ENCODE measurements at places on chromosomes 1 and 21.

- DNase-seq = no peak
Observed at GRCh38 chr1:17472814-17473213, 33.3 kb upstream of the RCC2 start.

GRCh38 chr21:42132183-42132582 is 61.1 kb downstream of the UMODL1 start:
- DNase-seq = no peak

- no peak for DNase-seq
Observed at GRCh38 chr1:207045453-207045852, 5.6 kb downstream of the YOD1 start.

DNA sequence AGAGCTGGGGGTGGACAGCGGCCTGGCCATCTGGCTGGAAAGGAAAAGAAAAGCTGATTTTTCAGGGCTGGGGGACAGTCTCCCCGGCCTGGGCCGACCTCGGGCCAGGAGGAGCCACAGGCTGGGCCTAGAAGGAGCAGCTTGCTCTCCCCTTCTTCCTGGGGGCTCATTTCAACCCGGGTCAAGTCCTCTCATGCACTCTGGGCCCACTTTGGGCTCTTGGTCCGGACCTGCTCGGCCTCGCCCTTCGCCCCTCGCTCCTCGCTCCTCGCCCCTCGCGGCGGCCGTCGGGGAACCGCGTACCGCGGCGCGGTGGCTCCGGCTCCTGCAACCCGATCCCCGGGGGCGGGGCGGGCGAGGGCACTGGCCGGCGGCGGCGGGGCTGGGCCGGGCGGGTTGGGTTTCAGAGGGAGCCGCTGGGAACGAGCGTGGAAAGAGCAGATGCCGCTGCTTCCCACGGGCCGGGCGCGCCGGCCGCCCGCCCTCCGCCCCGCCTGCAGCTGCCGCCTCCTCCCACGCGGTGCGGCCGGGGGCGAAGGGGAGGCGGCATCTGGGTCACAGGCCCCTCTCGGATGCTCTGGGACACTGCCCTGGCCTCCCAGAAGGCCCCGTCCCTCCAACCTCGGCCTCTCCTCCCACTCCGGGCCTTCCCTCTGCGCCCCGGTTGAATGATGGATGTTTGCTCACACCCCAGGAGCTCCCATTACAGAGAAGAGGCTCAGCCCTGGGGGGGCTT is 6.6 kb downstream of the HEYL start:
- no peak for DNase-seq

GRCh38 chr1:2856676-2857375 is 55.3 kb upstream of the TTC34 start:
- no peak for DNase-seq

DNA sequence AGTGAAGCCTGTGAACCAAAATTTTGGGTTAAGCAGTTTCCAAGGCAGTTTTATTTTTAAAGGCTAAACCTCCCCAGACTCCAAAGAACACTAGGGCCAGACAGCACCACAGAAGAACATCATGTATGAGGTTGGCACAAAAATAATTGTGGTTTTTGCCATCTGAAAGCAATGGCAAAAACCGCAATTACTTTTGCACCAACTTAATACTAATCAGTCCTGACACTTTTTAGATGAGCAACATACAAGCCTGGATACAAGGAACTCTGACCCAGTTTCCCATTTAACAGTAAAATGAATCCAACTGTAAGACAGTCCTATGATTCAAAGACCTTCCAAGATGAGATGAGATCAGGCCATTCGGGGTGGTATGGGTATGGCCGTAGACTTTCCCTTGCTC is 46.8 kb downstream of the CNIH3 start:
- no peak for DNase-seq

DNA sequence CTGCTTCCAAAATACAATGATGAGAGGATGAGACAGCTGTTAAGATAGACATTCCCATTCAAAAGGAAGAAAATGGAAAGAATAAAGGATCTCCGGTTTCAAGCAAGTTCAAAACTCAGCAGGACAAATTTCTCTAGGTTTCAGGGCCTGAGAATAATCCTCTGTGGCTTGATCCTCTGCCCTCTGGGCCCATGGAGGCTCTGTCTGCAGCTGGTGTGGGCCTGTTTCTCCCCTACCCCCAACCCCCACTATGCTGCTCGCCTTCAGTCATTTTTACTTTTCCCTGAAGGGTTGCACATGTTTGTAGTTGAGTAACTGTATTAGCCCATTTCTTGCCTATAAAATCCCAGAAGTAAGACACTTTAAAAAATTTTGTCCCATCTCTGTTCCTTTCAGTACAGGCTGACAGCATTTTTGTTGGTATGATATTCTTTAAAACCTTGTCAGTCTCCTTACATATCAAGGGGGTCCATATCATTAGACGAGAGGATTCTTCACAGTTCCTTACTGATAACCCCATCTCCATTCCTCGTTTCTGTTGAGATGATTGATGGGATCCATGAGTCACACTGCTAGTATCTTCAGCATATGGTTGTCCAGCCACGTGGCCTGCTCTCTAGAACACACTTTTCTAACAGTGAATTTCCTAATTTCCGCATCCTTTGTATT is 10.5 kb downstream of the ZMYM4 start:
- DNase-seq = no peak

DNA sequence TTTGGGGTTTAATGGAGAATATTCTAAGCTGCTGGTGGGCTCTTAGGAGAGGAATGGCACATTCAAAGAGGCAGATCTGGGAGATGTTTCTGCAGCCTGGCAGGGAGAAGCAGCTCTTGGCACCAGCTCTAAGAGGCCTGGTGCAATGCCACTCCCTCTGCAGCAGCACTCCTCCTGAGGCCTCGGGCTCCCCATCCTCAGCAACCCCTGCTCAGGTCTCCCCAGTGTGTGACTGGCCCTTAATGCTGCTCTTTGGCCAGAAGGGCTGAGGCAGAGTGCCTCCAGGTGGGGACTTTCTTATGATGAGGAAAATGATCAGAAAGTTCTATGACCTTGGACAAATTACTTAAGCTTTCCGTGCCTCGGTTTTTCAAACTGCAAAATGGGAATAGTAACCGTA is 55.5 kb downstream of the MAB21L3 start:
- no peak for DNase-seq

GRCh38 chr1:165960136-165960535 is 132.7 kb downstream of the UCK2 start:
- no peak for DNase-seq

DNA sequence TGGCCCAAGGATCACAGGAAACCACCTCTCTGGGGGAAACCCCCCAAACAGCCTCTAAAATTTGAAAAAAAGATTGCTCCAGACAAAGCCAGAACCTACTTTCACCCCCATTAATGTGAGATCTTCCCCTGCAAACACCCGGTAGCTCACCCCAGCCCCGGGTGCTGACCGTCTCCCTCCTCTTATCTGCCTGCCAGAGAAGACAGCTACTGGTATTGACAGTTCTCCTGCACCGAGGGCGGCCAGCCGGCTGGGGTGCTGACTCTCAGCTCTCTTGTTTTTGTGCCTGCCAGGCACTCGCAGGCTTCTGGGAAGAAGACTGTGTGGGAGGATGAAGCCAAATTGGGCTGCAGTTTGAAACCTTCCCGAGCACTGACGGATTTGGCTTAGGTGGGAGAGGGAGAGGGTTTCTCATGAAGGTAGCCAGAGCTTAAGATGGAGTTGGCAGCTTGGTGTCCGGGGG is 48.2 kb downstream of the RASSF5 start:
- no peak for DNase-seq

DNA sequence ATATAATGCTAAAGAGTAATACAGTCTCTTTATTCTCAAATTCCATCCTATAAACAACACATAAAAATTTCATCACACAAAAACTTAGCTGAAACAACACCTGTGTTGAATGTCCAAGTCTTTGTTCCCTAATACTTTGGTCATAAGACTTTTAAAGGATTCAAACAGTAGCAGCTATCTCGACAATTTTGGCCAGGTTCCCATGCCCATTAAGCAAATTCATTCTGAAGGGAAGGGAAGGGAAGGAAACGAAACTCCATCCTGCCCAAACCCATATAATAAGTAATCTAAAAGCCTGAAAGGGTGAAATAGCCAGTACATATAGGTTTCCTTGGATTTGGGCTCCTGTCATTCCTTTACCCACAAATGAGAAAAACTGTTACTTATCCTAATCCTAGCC is 7.5 kb downstream of the IVNS1ABP start:
- no peak for DNase-seq

DNA sequence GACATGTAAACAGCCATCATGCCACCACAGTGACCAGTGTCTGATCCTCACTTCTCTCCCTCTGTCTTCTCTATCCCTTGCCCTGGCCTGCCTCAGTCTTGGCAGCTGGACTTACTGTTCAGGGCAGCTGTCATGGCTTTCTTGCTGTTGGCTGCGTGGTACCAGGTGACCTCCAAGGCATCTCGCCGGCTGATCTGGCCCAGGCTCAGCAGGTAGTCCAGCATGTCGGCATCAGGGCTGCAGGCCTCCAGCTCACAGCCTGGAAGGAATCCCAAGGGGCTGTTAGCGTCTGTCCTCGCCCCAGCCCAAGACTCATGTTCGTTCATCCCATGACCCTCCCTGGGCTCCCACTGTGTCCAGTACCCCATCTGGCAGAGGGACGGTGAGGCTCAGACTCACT is 3.6 kb downstream of the FAM151A start:
- no peak for DNase-seq

- no peak for DNase-seq
Observed at GRCh38 chr1:181295217-181295616, 188.1 kb upstream of the CACNA1E start.

GRCh38 chr1:43849670-43850069 is 83.9 kb upstream of the ARTN start:
- DNase-seq = no peak

- no peak for DNase-seq
Observed at GRCh38 chr1:112929979-112930378, 26.0 kb downstream of the SLC16A1 start.

DNA sequence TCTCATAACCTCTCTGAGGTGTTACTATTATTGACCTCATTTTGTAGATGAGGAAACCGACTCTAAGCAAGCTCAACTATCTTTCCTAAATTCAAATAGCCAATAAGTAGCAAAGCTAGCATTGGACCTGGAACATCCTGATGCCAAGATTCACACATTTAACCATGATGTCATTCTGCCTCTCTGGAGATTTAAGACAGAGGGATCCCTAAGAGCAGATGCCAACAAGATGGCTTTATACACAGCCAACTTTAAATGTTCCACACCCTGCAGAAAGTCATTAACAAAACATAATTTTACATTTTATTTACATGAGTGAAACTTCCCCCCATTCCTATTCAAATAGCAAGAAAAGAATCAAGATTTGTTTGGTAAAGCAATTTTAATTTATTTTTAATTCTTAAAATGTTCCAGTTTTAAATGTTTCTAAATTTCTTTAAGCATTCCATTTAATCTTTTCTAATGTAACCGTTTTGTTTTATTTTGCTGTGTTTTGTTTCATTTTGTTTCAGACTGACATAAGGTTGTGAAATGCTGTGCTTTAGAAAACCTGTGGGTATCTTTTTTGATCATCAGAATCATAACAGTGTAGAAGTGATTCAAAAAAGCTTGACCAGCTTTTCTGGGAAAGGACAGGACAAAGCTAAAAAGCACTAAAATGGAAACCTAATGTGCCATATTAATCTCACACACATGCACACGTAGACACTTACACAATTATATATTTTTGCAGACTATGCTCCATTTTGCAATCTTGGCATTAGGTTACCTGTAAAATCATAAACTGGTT is 7.6 kb upstream of the VAV3 start:
- no peak for DNase-seq

DNA sequence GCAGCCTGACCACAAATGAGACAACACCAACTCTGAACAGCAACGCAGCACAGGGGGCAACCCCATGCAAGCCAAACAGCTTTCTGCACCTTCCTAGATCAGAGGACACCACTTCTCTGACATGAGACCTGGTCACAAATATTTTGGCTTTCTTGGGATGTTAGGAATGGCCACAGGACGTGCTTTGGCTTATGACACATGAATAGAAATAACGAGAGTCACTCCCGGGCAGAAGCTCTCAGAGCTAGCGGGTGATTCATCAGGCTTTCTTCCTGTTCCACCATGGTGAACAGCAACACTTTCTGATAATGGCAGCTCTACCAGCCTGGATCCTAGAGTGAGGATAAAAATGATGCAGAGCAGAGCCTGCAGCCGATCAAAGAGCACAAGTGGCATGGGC is 39.4 kb downstream of the PAFAH2 start:
- DNase-seq = no peak

DNA sequence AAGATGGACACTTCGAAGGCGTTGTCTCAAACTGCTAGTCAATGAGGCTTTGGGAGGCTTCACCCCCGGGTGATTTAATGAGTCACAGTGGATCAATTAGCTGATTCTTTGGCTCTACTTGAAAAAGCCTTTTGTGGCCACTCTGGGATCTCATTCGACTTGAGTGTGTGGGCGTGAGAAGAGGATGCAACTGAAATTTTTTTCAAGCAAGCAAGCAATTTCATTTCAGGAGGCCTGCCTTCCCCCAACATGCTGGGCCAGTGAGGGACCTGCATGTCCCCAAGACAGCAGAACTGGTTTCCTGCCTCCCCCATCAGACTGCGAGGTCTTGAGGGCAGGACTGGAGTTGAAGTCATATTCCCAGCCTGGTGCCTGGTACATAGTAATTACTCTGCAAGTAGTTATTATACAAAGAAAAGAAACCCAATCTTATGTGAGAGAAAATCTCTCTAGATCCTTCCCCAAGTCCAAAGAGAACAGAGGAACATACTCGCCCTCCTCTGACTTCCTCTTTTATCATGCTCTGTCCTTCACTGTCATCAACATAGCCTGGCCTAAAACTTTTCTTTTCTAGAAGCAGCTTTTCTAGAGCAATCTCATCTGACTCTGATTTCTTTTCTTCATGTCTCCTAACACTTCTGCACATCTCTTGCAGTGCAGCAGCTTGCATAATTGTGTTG is 22.7 kb downstream of the SYT6 start:
- no peak for DNase-seq

DNA sequence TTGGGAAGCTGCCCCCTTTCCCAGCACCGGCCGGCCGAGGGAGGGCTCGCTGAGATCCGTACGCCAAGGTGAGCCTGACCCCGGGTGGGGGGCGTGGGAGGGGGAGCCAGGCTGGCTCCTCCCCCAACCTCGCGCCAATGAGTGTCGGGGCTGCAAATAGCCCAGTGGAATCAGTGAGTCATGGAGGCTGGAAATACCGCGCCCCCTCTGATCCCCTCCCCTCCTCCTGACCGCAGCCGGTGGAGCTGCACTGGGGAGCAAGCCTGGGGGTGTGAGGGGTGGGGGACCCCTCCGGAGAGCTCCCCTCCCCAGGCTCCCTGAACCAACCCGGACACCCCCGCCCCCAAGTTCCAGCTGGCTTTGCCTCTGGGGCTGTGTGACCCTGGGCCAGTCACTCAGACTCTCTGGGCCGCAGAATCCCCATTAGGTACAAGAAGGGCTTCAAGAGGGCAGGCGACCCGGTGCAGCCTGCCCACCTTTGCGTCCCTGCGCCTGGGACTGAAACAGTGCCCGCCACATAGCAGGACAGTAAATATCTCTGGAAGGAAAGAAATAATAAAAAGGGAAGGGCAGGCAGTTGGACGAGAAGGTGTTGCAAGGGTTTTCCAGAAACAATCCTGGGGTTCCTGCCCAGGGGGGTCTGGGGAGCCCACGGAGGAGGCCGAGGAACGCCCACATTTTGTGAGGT is 4.5 kb downstream of the HSPB7 start:
- peak; percentile 13 for DNase-seq

- no peak for DNase-seq
Observed at GRCh38 chr1:107153014-107153413, 12.2 kb downstream of the NTNG1 start.
